ENCODE measurements at places on chromosomes 12 and 14.

DNA sequence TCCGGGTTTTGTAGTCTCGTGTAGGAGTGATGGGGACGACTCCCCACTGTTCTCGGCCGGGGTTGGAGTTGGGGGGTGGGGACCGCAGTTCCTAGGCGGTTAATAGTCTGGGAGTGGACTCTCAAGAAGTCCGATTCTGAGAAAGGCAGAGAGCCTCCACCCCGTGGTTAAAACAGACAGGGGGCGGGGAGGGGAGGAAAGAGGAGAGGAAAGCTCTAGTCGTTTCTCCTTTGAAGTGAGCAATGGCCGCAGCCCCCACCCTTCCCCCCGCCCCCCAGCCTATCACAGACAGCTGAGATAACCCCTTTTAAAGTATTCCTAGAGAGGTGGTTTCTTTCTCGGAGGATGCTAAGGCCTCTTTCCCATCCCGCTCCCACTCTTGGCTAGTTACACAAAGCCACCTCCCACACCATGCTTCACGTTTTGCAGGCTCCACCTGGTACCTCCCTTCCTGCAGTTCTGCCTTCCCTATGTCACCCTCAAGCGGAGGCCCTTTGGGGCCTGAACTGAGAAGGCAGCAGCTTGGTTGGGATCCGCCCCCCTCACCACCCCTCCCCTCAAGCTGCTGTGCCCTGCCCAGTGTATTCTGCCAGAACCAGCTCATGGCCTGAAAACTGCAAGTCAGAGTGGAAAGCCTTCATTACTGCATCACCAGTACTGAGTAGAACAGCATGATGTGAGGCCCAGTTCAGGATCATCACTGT is 853 bp downstream of the USP5 start:
- no peaks in the 10 kb centered on the region for H3K36me3 ChIP-seq
- peak overlapping the region; percentile 77 for H3K4me3 ChIP-seq
- peak overlapping the region; percentile 76 for H3K27ac ChIP-seq
- H3K4me1 ChIP-seq = no peaks in the 10 kb centered on the region
- no peaks in the 10 kb centered on the region for H3K27me3 ChIP-seq
- DNase-seq = no peak

DNA sequence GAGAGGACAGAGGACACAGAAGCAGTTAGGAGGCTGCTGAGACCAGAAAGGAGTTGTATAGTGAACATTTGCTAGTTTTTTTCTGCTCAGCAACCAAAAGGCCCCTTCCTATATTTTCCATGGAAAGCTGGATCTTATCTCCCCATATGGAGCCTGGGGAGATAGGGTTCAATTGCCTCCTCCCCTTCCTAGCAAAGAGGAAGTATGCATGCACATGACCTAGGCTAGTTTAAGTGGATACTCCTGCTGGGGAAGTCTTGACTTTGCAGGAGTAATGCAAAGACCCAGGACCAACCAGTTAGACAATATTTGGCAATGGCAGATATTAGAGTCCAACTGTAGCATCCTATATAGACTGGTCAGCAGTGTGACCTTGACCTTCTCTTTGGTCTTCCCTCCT is 15.1 kb downstream of the CHD8 start:
- H3K4me1 ChIP-seq = peaks cover 7% of the 10 kb centered on the region
- no peaks in the 10 kb centered on the region for H3K36me3 ChIP-seq
- H3K27me3 ChIP-seq = no peaks in the 10 kb centered on the region
- no peak overlapping the region for H3K27ac ChIP-seq
- no peak for DNase-seq
- no peak overlapping the region for H3K4me3 ChIP-seq

- DNase-seq = no peak
- H3K36me3 ChIP-seq = no peaks in the 10 kb centered on the region
- H3K4me3 ChIP-seq = no peak overlapping the region
- no peaks in the 10 kb centered on the region for H3K27me3 ChIP-seq
- H3K4me1 ChIP-seq = no peaks in the 10 kb centered on the region
- H3K27ac ChIP-seq = no peak overlapping the region
Observed at GRCh38 chr12:54936736-54937135, 47.8 kb downstream of the TESPA1 start.

- no peaks in the 10 kb centered on the region for H3K27me3 ChIP-seq
- no peaks in the 10 kb centered on the region for H3K4me1 ChIP-seq
- no peak for DNase-seq
- no peak overlapping the region for H3K27ac ChIP-seq
Observed at GRCh38 chr12:41151793-41152192, 36.3 kb upstream of the PDZRN4 start.
